ENCODE measurements at places on chromosomes 2 and 18. TPM values are rescaled to one million over a fixed set of nuclear protein-coding genes. Genes with fewer than 3 reads are reported as not detected.

GRCh38 chr2:191582355-191582754, 95.6 kb upstream of the NABP1 start:
- DNase-seq, result no peak

GRCh38 chr18:73279498-73279897, 411.7 kb upstream of the NETO1 start:
- DNase-seq, result no peak

DNA sequence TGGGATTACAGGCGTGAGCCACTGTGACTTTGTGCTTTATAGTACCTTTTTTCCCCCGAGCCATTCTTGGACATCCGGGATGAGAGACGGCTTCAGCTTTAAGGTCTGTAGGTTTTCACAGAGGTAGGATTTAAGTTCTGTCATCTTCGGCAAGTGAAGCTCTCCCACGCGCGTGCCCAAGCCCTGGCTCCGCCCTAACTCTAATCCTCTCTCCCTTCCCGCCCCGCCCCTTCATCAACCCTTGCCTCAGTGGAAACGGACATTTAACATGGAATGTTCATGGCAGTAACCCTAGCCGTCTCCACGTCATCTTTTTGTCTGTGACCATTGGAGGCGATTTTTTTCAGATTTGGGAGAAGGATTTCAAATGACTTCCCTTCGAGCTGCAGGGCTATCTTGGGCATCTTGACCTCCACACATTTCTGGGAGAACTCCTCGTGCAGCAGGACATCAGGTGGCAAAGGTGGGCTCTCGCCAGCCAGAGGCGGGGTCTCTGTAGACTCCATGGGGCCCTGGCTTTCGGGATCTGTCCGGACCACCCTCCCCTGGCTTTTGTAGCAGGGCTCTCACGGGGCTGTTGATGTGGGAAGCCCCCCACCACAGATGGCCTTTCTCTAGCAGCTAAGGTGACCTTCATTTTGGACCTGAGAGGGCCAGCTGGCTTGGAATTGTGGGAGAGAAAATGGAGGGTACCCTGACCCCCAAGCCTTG, 6.8 kb downstream of the COLEC11 start:
- DNase-seq, result no peak

Gene CGREF1
- total RNA-seq, result 4.3 TPM

DNA sequence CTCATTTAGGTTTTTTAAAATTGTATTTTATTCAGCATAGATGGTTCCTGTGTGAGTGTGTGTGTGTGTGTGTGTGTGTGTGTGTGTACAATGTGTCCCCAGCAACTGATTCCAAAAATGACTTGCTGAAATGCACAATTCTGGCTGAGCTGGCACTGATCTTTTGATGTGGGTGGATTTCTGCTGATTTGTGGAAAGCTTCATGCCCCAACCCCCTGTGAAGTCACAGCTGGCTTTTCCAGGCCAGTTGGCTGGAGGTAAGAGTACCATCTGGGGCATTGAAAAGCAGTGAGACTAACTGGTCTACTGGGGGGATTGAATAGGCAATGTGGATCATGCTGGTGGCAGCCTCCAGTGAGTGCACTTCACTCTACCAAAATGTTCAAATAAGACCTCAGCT, 187.2 kb downstream of the LRRTM1 start:
- DNase-seq, result no peak

- peak; percentile 90 for DNase-seq
Measured at GRCh38 chr2:25276569-25277465, 64.9 kb downstream of the DNMT3A start.

- DNase-seq, result no peak
Measured at GRCh38 chr2:24176326-24176725, 1.5 kb downstream of the FAM228A start.

GRCh38 chr2:86593266-86593665, 30.0 kb upstream of the CHMP3 start:
- DNase-seq, result no peak

DNA sequence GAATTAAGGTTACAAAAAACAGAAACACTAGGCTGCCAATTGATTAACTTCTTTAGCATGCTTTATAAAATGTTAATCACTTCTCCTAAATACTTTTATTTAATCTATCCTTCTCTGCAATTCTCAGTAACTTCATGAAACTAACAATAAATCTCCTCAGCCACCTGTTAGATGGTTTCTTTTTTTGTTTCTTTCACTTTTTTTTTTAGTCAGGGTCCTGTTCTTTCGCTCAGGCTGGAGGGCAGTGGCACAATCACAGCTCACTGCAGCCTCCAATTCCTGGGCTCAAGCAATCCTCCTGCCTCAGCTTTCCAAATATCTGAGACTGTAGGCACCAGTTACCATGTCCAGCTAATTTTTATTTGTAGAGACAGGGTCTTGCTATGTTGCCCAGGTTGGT, 213.4 kb upstream of the STK17B start:
- DNase-seq, result no peak

DNA sequence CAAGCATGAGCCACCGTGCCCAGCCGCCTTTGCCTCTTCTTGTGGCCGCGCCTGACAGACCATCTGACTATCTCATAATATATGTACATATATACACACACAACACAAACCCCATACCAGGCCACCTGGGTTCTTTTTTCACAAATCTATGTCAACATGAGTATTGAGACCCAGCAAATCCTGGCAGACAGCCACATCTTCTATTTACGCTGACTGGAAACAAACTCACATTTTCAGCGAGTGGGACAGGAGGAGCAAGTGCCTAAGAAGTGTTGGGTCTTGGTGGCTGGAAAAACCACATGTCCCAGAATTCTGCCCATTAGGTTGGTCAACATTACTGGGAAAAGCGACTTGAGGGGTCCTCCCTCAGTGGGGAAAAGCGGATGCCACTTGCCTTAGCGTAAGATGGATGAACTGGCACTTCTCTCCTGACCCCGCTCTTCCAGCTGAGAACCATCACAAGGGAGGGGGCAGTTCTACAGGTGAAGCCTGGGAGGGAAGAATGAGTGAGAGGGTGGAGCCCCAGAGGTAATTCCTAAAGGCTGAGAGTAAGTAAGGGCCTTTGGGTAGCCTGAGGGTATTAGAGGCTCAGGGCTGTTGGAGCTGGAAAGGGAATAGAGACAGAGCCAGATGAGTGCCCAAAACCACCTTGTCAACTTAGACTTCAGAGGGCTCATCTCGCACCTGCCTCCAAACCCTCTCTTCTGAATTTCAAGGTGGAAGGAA, 1.9 kb downstream of the SCYGR3 start:
- no peak for DNase-seq

Gene LOXL3
- total RNA-seq, result 0.60 TPM

Gene IL36A
- not detected for total RNA-seq

DNA sequence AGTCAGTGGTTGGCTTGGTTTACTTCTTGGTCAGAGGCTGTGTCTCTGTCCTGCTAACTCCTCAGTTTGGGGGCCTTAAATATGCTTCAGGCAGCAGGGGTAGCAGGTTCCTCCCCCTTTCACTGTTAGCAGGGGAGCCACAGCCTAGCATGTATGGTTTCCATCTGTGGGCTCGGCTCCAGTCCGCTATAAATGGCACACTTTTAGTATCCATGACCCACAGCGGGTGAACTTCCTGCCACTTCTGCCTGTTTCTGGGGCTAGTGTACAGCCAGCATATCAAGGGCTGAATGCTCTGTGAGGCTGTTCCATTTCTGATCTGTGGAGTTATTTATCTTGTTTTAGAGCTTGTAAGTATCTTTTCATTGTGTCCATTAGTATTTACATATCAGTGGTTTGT, 58.3 kb downstream of the MRPL33 start:
- DNase-seq, result no peak
